ENCODE measurements at places on chromosomes 6 and 20.

GRCh38 chr6:163605385-163606097, 191.0 kb downstream of the QKI start:
- no peak for DNase-seq

GRCh38 chr20:45456632-45457031, 12.9 kb upstream of the WFDC2 start:
- peak; percentile 41 for DNase-seq

DNA sequence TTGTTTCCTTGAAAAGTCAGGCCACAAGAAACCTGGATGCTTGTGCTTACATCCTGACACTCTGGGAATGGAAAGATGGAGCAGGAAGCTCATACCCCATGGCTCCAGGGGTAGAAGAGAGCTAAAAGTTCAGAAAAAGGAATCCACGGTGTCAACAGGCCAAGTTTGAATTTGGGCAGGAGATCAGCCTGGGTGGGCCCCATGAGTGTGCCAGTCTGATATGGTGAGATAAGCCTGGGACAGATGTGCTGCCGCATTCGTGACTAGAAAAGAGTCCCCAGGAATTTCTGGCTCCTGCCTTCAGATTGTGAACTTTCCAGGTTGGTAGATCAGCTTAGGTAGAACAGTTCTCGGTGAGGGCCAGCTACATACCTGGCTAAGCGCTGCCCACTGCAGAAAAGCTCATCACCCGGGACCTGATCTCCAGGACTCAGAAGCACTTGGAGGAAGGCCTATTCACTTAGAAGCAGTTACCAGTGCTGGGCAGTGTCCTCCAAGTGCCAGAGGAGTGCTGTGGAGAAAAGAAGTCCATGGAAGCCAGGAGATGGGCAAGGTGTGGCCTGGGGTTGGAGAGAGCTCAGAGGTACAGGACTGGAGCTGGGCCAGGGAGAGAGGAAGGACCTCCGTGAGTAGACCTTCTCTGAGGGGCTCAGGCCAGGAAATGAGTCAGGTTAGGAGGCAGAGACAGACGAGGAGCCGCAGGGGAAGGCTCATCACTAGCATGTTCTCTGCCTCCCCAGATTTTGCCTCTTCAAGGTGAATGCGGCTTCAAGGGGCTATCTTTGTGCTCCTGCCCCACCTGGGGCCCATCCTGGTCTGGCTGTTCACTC, at the start of gene TSPO2:
Gene TSPO2, plus strand, starts transcription at position 242 of the 830 bp plus-strand sequence. Its CDS starts 519 bp downstream, at position 761.
- no peak for DNase-seq

DNA sequence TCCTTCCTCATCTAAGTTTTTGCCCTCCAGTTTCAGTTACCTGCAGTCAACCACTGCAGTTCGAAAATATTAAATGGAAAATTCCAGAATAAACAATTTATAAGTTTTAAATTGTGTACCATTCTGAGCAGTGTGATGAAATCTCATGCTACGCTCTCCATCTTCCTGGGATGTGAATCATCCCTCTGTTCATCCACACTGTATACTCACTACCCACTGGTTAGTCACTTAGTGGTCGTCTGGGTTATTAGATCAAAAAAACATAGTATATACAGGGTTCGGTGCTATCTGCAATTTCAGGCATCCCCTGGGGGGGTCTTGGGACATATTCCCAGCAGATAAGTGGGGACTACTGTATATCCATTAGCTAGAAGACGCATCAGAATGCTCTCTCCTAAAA, 151.9 kb upstream of the SLC22A16 start:
- DNase-seq, result no peak

DNA sequence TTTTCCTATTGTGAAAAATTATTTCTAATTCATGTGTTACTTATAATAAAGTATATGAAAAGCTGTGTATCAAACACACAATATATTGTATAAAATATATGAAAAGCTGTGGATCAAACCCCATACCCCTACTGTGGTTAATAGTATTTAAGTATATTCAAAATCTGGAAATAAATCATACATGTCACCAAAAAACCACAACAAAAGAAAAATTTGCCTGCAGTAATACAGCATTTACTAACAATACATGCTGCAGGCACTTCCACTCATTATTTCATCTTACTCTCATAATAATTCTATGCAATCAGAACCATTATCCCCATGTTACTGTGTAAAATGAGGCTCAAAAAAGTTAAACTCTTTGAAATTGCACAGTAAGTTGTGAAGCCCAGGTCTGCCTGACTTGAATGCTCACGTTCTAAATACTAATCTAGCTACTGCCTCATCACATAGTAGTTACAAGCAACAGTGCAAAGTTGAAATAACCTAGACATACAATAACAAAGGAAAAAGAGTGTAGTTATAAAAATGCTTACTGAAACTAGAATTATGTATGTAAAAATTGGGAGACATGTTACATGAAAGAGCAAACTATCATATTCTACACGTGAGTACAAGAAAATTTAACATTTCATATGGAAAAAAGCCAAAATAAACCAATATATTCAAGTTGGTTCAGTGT, 61.7 kb downstream of the FAM217A start:
- DNase-seq, result peak; percentile 15

DNA sequence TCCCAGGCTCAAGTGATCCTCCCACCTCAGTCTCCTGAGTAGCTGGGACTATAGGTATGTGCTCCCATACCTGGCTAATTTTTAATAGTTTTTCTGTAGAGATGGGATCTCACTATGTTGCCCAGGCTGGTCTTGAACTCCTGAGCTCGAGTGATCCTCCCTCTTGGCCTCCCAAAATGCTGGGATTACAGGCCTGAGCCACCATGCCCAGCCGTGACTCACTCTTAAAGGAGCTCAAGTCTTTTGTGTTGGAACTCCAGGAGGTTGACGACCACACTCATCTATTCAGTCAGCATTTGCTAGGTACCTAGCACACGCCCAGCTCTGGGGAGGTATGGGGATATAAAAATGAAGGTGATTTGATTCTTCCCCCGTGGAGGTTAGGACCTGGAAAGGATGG, 62.8 kb downstream of the UTRN start:
- DNase-seq, result no peak

DNA sequence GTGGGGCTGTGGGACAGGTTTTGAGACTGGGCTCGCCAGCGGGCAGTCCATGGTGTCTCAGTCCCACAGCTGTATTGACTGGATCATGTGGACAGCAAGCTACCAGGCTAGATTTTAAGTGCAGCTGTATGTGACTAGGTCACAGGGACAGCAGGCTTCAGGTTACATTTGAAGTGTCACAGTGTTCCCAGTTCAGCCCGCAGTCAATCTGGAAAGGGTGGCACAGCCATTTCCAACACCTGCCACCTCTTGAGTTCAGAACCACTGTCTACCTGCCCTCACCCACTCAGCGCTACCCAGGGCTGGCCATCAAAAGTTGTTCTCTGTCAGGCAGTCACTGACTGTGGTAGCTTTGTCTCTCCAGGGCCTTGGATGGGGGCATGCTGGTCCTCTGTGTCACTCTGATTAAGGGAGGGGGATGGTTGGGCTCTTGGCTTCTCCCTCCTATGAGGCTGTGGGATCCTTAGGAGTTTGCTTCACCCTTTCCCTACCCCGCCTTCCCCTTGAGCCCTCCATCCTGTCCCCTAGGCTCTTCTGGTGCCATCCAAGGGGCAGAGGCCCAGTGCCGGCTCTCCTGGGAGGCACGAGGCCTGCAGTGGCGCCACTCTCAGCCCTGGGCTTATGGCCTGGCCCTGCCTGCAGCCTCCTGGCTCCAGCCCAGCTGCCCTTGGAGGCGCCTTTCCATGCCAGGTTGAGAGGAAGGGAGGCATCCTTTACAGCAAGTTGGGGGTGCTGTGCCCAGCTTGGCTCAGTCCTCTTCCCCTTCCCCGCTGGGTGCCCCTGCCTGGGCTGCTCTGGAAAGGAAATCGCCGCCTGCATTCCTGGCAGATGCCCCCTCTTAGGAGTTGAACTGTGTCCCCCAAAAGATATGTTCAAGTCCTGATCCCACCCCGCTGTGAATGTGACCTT, 44.9 kb downstream of the PNLDC1 start:
- DNase-seq, result no peak

- peak; percentile 59 for DNase-seq
These were observed 3.3 kb downstream of the KCNS1 start for GRCh38 chr20:45097485-45098102.

- DNase-seq, result no peak
These were observed 174.8 kb upstream of the HEY2 start for GRCh38 chr6:125574604-125575003.

- DNase-seq, result no peak
These were observed 138.0 kb downstream of the THBS2 start for GRCh38 chr6:169115632-169116031.

DNA sequence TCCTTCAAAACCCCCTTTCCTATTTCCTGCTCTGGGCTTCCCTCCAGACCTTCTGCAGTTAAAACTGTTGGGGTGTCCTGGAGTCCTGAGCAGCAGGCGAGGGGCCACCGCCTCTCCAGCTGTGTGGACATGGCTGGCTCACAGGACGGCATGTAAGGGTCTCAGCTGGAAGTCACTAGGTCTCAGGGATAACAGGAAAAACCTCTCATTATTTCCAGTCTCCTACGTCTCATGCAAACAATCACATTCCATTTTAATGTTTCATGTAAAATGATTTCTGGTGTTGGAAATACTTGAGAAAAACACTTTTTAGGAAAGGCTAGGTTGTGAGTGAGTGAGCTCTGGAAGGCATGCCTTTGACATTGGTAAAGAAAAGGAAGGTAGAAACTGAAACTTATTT, 158.7 kb downstream of the SCML4 start:
- no peak for DNase-seq

DNA sequence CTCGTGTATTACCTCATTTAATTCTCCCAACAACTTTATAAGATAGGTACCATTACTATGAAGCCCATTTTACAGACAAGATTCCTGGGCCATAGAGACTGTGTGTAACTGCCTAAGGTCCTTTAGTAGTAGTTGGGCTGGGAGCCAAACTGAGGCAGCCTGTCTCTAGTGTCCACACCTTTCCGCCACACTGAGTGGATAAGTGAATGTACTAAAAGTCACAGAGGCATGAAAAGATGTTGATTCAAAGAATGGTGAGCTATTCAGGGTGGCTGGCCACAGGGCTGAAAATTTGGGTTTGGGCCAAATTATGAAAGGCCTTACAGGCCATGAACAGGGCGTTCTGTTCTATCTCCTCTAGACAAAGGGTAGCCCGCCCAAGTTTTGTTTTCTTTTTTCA, 11.0 kb downstream of the CD24 start:
- DNase-seq, result no peak
